ENCODE measurements at places on chromosomes 1 and 21.

DNA sequence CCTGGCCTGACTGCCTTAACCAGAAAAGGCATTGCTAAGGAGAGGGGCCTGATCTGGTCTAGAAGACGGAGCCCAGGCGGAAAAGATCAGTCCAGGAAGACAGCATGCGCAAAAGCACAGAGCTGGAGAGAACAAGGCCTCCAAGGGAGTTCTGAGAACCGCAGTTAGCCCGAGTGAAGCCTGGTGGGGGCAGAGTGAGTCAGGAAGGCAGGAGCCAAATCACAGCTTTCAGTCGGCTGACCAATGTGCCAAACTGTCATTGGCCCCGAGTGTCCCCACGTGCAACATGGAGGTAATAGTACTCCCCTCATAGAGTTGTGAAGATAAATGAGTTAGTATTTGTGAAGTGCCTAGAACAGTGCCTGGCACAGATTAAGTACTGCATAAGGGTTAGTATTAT, 1.2 kb upstream of the TSPAN2 start:
- no peak overlapping the region for H3K27ac ChIP-seq
- no peaks in the 10 kb centered on the region for H3K27me3 ChIP-seq
- H3K36me3 ChIP-seq = no peaks in the 10 kb centered on the region
- peaks cover 6% of the 10 kb centered on the region for H3K4me1 ChIP-seq
- no peak overlapping the region for H3K4me3 ChIP-seq

DNA sequence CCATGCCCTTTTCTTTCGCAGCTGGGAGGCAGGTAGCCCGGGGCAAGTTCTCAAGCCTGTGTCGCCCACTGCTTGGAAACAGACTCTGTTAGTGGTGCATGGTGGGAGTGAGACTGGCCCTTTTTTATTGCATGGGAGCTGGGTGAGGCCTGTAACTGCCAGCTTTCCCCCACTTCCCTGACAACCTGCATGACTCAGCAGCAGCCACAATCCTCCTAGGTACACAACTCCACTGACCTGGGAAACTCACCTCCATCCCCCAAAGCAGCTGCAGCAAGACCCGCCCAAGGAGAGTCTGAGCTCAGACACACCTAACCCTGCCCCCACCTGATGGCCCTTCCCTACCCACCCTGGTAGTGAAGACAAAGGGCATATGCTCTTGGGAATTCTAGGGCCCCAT, 25.8 kb downstream of the PIGP start:
- no peaks in the 10 kb centered on the region for H3K27me3 ChIP-seq
- peaks cover 4% of the 10 kb centered on the region for H3K4me1 ChIP-seq
- no peak overlapping the region for H3K4me3 ChIP-seq
- H3K27ac ChIP-seq = no peak overlapping the region

- DNase-seq = no peak
- no peaks in the 10 kb centered on the region for H3K27me3 ChIP-seq
- no peak overlapping the region for H3K4me3 ChIP-seq
- H3K4me1 ChIP-seq = no peaks in the 10 kb centered on the region
Observed at GRCh38 chr21:16196001-16196400, 466.2 kb downstream of the USP25 start.

GRCh38 chr1:206143537-206144172, 26.5 kb upstream of the AVPR1B start:
- H3K36me3 ChIP-seq = no peaks in the 10 kb centered on the region
- peaks cover 4% of the 10 kb centered on the region for H3K27me3 ChIP-seq
- H3K4me1 ChIP-seq = no peaks in the 10 kb centered on the region
- no peak overlapping the region for H3K4me3 ChIP-seq
- H3K27ac ChIP-seq = no peak overlapping the region

DNA sequence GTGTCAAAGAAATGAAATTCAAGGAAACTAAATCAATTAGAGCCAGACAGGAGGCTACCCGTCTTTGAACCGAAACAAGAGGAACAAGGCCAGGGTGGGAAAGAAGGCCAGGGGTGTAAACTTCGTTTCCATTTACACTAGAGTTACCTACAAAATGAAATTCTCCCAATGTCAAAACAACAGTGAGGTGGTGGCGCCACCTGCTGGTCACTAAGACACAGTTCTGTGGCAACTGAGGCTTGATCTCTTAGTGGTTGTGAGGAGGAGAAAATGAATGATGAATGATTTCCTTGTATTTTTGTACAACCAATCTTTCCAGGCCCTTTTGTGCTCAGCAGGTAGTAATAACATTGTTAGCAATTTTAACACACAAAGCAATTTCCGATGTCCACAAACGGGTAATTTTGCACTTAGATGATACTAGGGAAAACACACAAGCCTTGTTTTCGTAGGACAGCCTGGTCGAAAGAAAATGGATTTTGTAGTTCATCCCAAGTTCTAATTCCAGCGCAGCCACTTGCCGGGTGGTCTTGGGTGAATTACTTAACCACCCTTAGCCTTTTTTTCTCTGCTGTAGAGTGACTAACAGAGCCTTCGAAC, 54.8 kb upstream of the SOD1 start:
- no peaks in the 10 kb centered on the region for H3K4me1 ChIP-seq
- no peaks in the 10 kb centered on the region for H3K27me3 ChIP-seq
- H3K27ac ChIP-seq = no peak overlapping the region
- DNase-seq = peak; percentile 18
- no peak overlapping the region for H3K4me3 ChIP-seq

GRCh38 chr1:58158506-58159433, 387.8 kb downstream of the OMA1 start:
- no peak overlapping the region for H3K4me3 ChIP-seq
- no peaks in the 10 kb centered on the region for H3K27me3 ChIP-seq
- H3K36me3 ChIP-seq = no peaks in the 10 kb centered on the region
- no peak overlapping the region for H3K27ac ChIP-seq
- H3K4me1 ChIP-seq = no peaks in the 10 kb centered on the region
- DNase-seq = no peak

DNA sequence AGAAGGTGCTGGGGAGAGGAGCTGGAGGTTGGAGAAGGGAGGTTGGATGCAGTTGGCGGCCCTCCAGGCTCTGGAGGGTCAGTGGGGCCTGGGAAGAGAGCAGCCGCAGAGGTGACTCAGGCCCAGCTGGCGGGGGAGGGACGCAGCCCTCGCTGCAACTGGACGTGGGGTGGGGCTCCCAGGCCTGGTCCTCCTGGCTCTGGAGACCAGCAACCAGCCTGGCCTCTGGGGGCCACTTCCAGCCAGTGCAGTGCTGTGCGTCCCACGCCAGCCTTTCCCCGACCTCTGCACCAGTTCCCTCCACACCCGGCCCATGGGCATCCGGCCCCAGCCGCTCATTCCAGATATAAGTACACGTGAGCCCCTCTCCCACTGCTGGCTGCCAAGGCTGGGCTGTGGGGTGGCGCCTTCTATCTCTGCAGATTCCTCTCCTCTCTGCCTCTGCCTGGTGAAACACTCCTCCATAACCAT, 38.0 kb upstream of the COL18A1 start:
- H3K4me3 ChIP-seq = no peak overlapping the region
- H3K27ac ChIP-seq = no peak overlapping the region
- no peaks in the 10 kb centered on the region for H3K4me1 ChIP-seq
- no peaks in the 10 kb centered on the region for H3K27me3 ChIP-seq
- no peak for DNase-seq

- no peak overlapping the region for H3K27ac ChIP-seq
- H3K4me3 ChIP-seq = no peak overlapping the region
- peaks cover 3% of the 10 kb centered on the region for H3K27me3 ChIP-seq
- no peaks in the 10 kb centered on the region for H3K36me3 ChIP-seq
- H3K4me1 ChIP-seq = no peaks in the 10 kb centered on the region
Observed at GRCh38 chr1:230292689-230293389, 133.3 kb downstream of the PGBD5 start.

DNA sequence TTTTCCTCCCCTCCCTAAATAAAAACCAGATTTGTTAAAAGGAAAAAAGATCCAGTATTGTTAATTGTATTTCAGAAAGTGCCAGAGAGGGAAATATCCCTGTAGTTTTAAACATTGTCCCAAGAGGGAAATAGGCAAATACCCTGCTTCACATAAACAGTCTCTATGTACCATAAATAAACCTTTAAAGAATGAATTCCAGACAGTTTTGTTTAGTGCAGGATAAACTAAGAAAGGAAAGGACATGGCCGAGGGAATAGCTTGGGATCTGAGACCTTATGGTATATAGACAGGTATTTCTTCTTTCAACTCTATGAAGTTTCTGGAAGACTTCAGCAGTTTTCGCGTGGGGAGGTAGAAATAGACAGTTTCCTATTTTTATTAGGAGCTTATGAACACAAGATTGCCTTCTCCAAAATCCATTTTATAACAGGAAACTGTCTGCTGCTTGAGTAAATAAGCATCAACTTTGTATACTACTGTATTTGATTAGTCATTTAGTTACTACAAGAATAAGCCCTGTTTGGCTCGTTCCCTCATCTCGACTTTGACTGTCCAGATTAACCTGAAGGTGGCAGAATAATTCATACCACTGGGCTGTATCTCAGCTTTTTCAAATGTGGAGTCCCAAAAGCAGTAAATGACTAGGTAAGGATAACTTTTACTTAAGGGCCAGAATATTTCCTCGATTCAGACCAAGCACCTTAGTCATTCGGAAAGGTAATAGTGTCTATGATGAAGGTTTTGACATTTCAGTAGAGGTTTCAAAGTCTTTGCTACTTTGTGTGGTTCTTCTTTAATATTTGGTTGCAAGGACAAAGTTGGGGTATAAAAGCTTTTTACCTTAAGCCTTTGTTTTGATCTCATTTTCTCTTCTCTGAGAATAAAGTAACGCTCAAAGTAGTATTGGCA, 177.5 kb downstream of the VPS13D start:
- H3K27me3 ChIP-seq = no peaks in the 10 kb centered on the region
- H3K27ac ChIP-seq = no peak overlapping the region
- H3K36me3 ChIP-seq = peaks cover 36% of the 10 kb centered on the region
- H3K4me1 ChIP-seq = no peaks in the 10 kb centered on the region
- no peak overlapping the region for H3K4me3 ChIP-seq

DNA sequence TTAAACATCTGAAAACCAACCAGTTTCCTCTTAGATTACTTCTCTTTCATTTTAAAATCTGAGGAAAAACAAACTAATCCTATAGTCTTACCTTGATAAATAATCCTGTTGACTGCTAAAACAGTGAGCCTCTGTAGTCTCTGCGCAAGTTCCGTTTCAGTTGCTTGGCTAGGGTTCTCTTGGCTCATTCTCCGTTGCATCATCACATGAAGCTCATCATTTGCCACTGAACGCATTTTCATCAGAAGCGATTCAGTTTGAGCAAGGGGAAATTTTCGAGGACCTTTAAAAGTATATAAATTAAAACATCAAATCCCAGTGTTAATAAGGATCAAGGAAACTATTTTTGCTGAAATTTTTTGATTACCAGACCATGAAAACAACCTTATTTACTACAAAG, 96.7 kb upstream of the GNG4 start:
- no peaks in the 10 kb centered on the region for H3K27me3 ChIP-seq
- H3K4me1 ChIP-seq = no peaks in the 10 kb centered on the region
- H3K27ac ChIP-seq = no peak overlapping the region
- no peak for DNase-seq

GRCh38 chr1:183730886-183731573, 73.9 kb upstream of the RGL1 start:
- no peak overlapping the region for H3K4me3 ChIP-seq
- H3K36me3 ChIP-seq = no peaks in the 10 kb centered on the region
- no peak overlapping the region for H3K27ac ChIP-seq
- no peaks in the 10 kb centered on the region for H3K27me3 ChIP-seq
- H3K4me1 ChIP-seq = no peaks in the 10 kb centered on the region
- DNase-seq = no peak

DNA sequence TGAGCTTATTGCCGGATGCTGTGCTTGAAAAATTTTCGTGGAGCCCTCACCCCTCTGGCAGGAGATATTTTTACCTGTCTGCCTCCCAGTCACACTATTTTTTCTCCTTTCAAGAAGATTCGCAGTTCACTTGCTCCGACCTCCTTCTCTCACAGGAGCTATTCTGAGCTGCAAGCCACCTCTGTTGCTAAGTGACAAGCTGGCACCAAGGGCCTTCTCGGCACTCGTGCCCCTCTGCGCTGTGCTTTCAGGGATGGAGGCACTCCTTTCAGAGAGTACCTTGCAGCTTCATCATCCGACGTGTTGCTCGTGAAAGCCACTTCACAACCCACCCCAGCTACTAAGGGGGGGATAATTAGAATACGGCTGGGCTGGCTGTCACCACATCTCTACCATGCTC, 11.6 kb downstream of the SLC6A17 start:
- no peaks in the 10 kb centered on the region for H3K4me1 ChIP-seq
- no peak overlapping the region for H3K4me3 ChIP-seq
- no peak for DNase-seq
- H3K36me3 ChIP-seq = no peaks in the 10 kb centered on the region

DNA sequence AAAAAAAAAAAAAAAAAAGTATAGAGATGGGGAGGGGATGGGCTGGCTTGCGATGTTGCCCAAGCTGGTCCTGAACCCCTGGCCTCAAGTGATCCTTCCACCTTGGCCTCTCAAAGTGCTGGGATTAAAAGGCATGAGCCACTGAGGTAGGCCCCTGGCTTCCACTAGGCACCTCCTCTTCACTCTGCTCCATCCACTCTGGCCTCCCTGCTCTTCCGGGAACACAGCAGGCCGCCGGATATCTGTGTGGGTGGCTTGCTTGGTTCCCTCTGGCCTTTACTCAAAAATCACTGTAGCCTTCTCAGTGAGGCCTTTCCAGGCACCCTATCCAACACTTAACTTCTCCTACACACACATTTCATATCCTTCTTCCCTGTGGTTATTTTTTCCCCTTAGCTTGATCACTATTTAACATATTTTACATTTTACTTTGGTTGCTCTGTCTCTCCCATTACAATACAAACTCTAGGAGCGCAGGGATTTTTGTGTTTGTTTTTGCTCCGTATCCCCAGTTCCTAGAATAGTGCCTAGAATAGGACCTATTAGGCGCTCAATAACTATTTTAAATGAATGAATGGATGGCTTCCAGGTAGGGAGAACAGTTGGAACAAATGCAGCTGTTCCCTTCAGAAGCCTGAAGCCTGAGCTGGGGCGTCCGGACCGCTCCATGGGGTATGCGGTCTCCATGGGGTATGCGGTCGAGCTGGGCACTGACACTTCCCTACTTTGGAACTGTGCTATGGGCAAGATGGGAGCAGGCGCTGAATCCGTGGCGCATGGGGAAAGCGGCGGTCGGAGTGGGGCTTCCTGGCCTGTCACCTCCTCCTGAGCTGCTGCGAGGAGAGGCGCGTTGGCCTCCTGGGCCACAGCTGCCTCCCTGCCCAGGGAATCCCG, 46.7 kb downstream of the H3-3A start:
- H3K27ac ChIP-seq = peak overlapping the region; percentile 38
- no peaks in the 10 kb centered on the region for H3K27me3 ChIP-seq
- H3K4me1 ChIP-seq = peaks cover 6% of the 10 kb centered on the region
- no peaks in the 10 kb centered on the region for H3K36me3 ChIP-seq
- no peak for DNase-seq
- H3K4me3 ChIP-seq = peak overlapping the region; percentile 42

- DNase-seq = no peak
- no peaks in the 10 kb centered on the region for H3K27me3 ChIP-seq
- no peak overlapping the region for H3K4me3 ChIP-seq
- no peak overlapping the region for H3K27ac ChIP-seq
- no peaks in the 10 kb centered on the region for H3K36me3 ChIP-seq
Observed at GRCh38 chr1:196689001-196689400, 37.2 kb downstream of the CFH start.

GRCh38 chr1:10057343-10057742, 24.6 kb downstream of the UBE4B start:
- no peaks in the 10 kb centered on the region for H3K27me3 ChIP-seq

GRCh38 chr1:201810466-201811216, 18.3 kb upstream of the IPO9 start:
- H3K4me3 ChIP-seq = no peak overlapping the region
- H3K4me1 ChIP-seq = no peaks in the 10 kb centered on the region
- H3K27me3 ChIP-seq = no peaks in the 10 kb centered on the region
- H3K27ac ChIP-seq = no peak overlapping the region
- H3K36me3 ChIP-seq = no peaks in the 10 kb centered on the region

- H3K4me3 ChIP-seq = no peak overlapping the region
- no peaks in the 10 kb centered on the region for H3K4me1 ChIP-seq
- no peak overlapping the region for H3K27ac ChIP-seq
- no peaks in the 10 kb centered on the region for H3K36me3 ChIP-seq
- H3K27me3 ChIP-seq = no peaks in the 10 kb centered on the region
Observed at GRCh38 chr1:48654606-48655210, 122.0 kb downstream of the BEND5 start.
